ENCODE measurements at places on chromosomes 2 and 18. TPM values are rescaled to one million over a fixed set of nuclear protein-coding genes. Genes with fewer than 3 reads are reported as not detected.

The RAD51AP2 gene
- total RNA-seq: under 0.01 TPM

The UBR3 gene
- 26.3 TPM for total RNA-seq

The CDK15 gene
- 45.2 TPM for total RNA-seq

The TRABD2A gene
- total RNA-seq: 14.8 TPM

The SAG gene
- total RNA-seq: not detected

The COLEC12 gene
- 0.32 TPM for total RNA-seq

The SPATA3 gene
- not detected for total RNA-seq

The IL1RL2 gene
- 1.2 TPM for total RNA-seq

The GPR148 gene
- not detected for total RNA-seq

The FHOD3 gene
- 8.5 TPM for total RNA-seq

The MOGAT1 gene
- not detected for total RNA-seq

The TEKT4 gene
- total RNA-seq: not detected

The NAPG gene
- 38.0 TPM for total RNA-seq

The MROH2A gene
- not detected for total RNA-seq

The CREG2 gene
- total RNA-seq: 2.4 TPM

The CRIM1 gene
- total RNA-seq: 102 TPM

The MAL gene
- total RNA-seq: not detected

The CXCR1 gene
- total RNA-seq: not detected

The SRD5A2 gene
- not detected for total RNA-seq

The MAP2 gene
- 0.23 TPM for total RNA-seq

The SLC5A7 gene
- total RNA-seq: not detected

The CYP27C1 gene
- 0.32 TPM for total RNA-seq

The NOSTRIN gene
- not detected for total RNA-seq

The CELF4 gene
- total RNA-seq: not detected

The ZEB2 gene
- total RNA-seq: 52.9 TPM

The CIB4 gene
- total RNA-seq: not detected

The FEV gene
- total RNA-seq: not detected

The NBAS gene
- 35.1 TPM for total RNA-seq

The RFTN2 gene
- 0.40 TPM for total RNA-seq

The ANKRD62 gene
- not detected for total RNA-seq

The SPOPL gene
- 9.6 TPM for total RNA-seq

The ASPRV1 gene
- not detected for total RNA-seq

The NAB1 gene
- total RNA-seq: 39.4 TPM

The FAM110C gene
- total RNA-seq: not detected

The IGFBP5 gene
- total RNA-seq: 0.46 TPM

The CHRNA1 gene
- total RNA-seq: 541 TPM

The LINC00305 gene
- not detected for total RNA-seq

The SERPINB12 gene
- 0.29 TPM for total RNA-seq

The SLC38A11 gene
- not detected for total RNA-seq

The DLX2 gene
- total RNA-seq: 0.32 TPM

The APCDD1 gene
- 8.2 TPM for total RNA-seq

The ADD2 gene
- not detected for total RNA-seq

The PID1 gene
- total RNA-seq: 32.3 TPM

The HOXD13 gene
- total RNA-seq: not detected

The AFTPH gene
- 13.3 TPM for total RNA-seq

The XDH gene
- total RNA-seq: 0.51 TPM

The DYSF gene
- total RNA-seq: 59.5 TPM

The MYOM1 gene
- total RNA-seq: 0.06 TPM

The UCN gene
- 1.2 TPM for total RNA-seq

The TWIST2 gene
- 28.5 TPM for total RNA-seq

The PASK gene
- total RNA-seq: 8.3 TPM

The HAAO gene
- not detected for total RNA-seq

The TMEFF2 gene
- 72.6 TPM for total RNA-seq

The ST3GAL5 gene
- 34.4 TPM for total RNA-seq

The C2orf78 gene
- total RNA-seq: not detected

The REG3A gene
- total RNA-seq: not detected

The LDLRAD4 gene
- not detected for total RNA-seq

The IL18R1 gene
- total RNA-seq: 0.06 TPM

The RIT2 gene
- total RNA-seq: not detected
